CD4-positive, alpha-beta T cell treated with Interleukin-10 for 1 hour (primary cell): ENCODE measurements at places on chromosomes 6 and 20.

- DNase-seq: no peak
Observed at GRCh38 chr6:119034827-119035458, 43.5 kb downstream of the FAM184A start.

DNA sequence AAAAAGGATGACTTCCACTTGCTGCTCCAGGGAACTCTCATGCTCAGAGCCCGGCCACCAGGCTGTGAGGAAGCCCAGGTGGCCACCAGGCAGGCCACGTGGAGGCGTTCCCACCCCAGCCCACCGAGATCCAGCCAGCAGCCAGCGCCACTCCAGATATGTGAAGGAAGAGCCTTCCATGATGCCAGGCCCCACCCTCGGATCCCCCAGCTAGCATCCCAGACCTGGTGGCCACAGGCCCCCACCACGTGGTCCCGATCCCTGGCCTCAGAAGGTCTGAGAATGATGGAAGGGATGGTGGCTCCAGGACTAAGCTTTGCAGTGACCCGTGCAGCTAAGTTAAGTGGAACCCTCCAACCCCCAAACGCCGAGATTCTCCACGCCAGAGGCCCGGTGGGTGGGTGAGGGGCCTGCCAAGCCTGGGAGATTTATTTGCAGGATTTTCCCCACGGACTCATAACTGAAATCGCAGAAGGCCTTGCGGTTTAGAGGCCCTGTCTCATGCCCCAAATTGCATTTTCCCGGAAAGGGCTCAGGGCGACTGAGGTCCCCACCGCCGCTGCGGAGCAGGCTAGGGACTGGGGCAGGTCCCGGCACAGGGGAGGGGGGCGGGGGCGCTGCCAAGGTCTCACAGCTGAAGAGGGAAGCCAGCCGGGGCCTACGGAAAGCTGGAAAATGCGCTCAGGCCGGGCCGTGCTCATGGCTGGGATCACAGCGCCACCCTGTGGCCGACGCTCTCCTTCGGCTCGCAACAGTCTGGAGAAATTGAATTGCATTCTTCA, 31.1 kb upstream of the CST7 start:
- peak; percentile 44 for DNase-seq

GRCh38 chr6:140912686-140913085, 1220.0 kb upstream of the GJE1 start:
- DNase-seq: no peak

DNA sequence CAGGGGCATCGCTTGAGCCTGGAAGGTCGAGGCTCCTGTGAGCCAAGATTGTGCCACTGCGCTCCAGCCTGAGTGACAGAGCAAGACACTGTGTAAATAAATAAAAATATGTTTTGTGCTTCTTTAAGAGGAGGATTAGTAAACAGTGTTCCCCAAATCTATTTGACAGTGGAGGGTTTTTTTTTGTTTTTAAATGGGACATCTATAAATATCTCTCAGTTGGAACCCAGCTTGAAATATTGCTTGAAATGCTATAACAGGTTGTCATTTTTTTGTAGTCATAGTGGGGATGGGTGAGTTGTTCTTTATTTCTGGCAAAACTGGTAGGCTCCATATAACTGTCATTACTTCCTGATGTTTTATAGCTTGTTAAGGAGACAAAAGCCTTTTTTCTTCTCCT, 54.3 kb downstream of the CARMIL1 start:
- no peak for DNase-seq

DNA sequence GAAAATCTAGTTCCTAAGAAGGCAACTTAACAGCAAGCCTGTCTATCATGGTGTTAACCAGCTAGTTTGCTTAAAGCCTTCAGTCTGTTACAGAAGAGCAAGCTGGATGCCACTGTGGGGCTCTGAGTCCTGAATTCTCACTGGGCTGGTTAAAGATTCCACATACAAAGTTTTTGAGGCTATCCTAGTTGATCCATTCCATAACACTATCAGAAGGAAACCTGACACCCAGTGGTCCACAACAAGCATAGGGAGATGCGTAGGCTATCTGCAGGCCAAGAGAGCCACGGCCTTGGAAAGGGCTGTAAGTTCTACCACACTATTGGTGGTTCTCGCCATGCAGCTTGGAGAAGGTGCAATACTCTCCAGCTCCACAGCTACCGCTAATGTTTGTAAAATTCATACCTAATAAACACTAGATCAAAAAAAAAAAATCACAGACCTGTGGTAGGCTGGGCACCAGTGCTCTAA, 420 bp upstream of the MCCD1 start:
- no peak for DNase-seq

GRCh38 chr6:116217069-116217468, 36.8 kb downstream of the TSPYL4 start:
- peak; percentile 58 for DNase-seq

DNA sequence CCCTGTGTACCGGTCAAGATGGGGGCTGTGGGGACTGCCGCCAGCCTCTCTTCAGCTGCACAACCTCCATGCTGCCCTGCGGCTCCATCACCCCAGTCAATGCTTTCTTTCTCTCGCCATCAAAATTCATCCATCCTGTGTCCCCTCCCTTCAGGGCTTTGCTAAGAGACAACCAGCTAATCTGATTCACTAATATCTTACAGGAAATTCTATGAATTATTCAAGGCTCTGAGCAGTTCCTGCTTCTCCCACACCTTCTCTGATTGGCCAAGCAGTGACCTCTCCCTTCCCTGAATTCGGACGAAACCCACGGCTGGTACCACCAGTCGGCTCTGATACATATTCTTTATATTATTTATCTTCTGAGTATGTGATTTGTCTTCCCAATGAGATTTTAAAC, 13.8 kb downstream of the ITPR3 start:
- no peak for DNase-seq

DNA sequence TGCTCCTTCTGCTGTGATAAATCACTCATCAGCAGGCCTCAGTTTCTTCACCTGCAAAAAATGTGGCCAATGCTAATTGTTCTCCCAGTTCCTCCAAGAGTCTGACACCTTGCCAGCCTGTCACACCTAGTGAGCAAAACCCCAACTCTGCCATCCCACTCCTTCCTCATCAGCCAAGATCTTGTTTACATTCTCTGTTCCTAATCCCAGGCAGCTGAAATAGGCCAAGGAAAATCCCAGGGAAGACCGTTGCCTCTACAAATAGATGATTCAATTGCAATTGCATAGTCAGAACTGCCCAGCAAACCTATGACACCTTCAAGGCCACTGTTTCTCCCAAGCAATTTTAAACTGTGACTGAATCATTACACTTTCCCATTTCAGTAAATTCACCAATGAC, 78.7 kb downstream of the GMDS start:
- no peak for DNase-seq

GRCh38 chr20:38927902-38928578, 1.8 kb downstream of the FAM83D start:
- DNase-seq: no peak

DNA sequence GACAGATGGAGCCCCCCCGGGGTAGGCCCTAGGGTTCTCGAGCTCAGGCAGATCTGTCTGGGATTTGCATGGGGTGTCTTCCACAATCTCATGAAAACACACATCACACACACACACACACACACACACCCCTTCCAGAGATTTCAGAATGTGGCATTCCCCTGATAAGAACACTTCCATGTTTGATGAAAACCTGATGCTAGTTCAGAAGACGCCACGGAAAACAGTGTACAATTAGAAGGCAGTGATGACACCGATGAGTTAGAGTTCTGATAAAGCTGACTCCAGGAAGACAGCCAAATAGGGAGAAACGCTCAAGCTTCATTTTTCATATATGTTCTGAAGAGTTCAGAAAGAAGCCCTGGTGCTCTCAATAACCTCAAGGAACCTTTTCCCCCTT, 438.7 kb upstream of the JARID2 start:
- no peak for DNase-seq

- no peak for DNase-seq
Observed at GRCh38 chr6:165913676-165914570, 250.9 kb upstream of the PDE10A start.

GRCh38 chr6:145036236-145036635, 699.1 kb downstream of the EPM2A start:
- no peak for DNase-seq

GRCh38 chr6:68235326-68235784, 399.7 kb upstream of the ADGRB3 start:
- no peak for DNase-seq

- no peak for DNase-seq
Observed at GRCh38 chr6:88775866-88776571, 187.4 kb downstream of the RNGTT start.

- no peak for DNase-seq
Observed at GRCh38 chr6:118706702-118707101, 55.3 kb upstream of the CEP85L start.

DNA sequence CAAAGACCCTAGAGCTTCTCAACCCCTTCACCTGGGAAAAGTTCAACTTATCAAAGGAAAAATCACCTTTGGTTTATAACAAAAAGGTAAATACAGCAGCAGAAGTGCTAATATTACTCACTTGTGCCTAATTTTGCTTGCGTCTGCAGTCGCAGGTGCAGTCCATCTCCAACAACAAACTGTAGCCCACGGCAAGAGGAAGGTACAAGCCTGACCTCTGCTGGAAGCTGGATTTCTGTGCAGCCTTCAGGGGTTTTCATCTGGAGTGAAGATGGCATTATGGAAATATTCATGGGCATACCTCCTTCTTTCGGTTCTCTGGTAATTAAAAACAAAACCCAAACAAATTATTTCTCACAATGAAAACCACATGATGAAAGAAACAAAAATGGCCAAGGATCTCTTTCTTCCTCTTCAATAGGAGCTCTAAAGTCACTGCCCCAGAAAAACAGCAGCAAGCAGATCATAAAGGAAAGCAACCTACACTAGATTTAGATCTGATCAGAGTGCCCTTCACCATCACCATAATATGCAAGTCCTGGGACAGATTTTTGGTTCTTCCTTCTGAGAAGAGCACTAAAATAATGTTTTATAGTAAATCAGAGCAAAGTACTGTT, 7.8 kb downstream of the UBE3D start:
- peak; percentile 36 for DNase-seq

GRCh38 chr6:170280689-170281045, 10.2 kb downstream of the DLL1 start:
- DNase-seq: no peak

DNA sequence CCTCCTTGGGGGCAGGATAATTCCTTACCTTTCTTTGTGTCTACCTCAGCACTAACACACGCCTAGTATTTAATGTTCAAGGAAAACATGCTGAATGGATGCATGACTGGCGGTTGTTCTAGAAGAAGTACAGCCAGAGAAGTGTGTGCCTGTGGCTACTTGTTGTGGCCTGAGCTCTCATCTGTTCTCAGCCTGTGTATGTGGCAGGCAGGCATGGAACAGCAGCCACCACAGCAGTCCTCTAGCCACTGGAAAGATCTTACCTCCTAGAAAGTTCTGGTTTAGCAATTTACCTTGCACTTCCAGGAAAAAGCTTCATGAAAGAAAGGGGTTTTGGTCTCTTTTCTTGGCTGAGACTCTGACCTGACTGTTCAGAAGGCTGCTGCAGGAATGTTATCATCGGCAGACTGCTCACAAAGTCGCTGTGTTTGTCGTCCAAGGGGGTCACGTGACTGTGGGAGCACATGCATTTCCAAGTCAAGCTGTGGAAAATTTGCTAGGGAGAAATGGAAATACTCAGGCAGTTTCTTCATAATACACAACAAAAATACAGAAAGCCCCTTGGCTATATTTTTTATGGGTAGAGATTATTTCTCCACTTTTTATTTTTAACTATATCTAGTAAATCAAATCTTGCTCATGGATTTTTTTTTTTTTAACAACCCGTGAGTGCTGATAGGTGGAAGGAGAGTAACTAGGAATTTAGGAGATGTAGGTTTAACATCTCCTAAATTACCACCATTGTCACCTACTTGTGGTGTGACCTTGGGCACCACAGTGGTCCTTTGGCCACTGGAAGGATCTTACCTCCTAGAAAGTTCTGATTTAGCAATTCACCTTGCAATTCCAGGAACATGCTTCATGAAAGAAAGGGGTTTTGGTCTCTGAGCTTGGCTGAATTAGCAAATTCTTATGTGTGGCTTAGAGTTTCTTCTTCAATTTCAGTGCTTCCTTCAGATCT, 110.8 kb upstream of the GPR6 start:
- no peak for DNase-seq

GRCh38 chr6:80282913-80283554, 176.6 kb downstream of the BCKDHB start:
- no peak for DNase-seq

DNA sequence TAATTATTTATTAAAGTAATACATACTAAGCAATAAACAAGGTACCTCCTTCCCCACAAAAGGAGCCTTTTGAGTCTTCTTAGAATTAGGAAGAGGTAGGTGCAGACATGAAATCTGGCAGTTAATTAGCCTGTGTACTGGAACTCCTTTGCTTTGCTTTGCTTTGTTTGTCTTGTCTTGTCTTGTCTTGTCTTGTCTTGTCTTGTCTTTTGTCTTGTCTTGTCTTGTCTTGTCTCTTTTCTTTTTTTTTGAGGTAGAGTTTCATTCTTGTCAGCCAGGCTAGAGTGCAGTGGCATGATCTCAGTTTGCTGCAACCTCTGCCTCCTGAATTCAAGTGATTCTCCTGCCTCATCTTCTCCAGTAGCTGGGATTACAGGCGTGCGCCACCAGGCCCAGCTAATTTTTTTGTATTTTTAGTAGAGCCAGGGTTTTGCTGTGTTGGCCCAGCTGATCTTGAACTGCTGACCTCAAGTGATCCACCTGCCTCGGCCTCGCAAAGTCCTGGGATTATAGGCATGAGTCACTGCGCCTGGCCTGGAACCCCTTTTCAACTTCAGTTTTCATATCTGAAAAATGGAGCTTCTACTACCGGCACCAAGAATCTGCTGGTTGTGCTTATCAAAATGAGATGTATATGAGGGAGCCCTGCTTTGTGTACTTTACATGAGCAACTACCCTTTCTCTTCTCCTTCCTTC, 301.2 kb downstream of the CDKAL1 start:
- DNase-seq: no peak

DNA sequence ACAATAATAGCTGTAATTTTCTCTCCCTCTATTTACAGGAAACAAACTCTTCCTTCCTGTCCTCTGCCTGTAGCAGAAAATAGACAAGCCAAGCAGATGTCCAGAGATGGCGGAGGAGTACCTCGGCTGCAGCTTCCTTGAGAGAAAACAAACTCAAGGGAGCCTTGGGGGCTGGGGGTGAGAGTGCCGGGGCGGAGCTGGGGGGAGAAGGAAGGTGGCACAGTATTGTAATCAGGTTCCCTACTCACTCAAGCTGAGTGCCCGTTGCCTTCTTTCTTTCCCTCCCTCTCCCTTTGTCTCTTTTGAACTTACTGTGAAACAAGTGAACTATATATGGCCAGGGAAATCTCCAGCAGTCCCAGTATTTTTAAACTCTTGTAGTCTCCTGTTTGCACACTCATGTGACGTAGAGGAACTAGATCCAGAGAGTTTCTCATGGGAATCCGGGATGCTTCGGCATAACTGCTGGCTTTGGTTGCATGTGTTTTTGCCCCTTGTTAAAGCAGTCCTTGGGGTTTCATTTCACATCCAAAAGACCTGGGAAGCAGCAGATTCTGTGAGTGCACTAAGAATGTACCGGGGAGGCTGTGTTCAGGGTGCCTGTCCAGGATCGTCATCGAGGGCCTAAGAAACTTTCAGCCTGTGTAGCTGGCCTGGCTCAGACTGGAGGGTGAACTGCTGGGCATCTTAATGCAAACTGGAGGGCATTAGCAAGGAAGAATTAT, 44.6 kb upstream of the HDDC2 start:
- DNase-seq: no peak

- no peak for DNase-seq
Observed at GRCh38 chr6:24140591-24140990, 14.6 kb downstream of the NRSN1 start.

GRCh38 chr6:27188061-27188884, 59.2 kb upstream of the PRSS16 start:
- DNase-seq: peak; percentile 47

- no peak for DNase-seq
Observed at GRCh38 chr20:35541118-35541782, 628 bp upstream of the ERGIC3 start.
